ENCODE measurements at places on chromosomes 11 and 22.

- no peak for DNase-seq
Measured at GRCh38 chr11:62399878-62400266, 19.0 kb upstream of the SCGB1A1 start.

DNA sequence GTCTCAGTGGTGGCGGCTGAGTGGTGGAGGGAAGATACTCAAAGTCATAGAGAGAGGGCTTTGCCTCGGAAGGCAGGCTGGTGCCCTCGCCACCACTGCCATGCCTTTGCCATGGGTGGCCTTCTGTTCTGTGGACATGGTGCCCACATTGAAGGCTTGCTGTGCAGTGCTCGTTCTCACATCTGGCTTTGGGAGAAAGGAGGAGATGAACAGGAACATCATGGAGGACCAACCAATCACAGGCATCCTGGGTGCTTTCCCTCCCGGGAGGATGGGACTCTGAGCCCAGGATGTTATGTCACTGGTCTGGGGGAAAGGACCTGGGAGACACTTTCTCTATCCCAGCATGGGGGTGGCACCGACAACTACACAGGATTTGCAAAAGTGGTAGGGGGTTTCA lies 82.3 kb upstream of the NARS2 start:
- no peak for DNase-seq

- no peak for DNase-seq
Measured at GRCh38 chr11:90704510-90704909, 481.7 kb upstream of the CHORDC1 start.

GRCh38 chr22:46374663-46375474 lies 39.4 kb downstream of the TRMU start:
- no peak for DNase-seq

- DNase-seq: no peak
Measured at GRCh38 chr11:3074912-3075589, 17.8 kb upstream of the CARS1 start.

- DNase-seq: no peak
Measured at GRCh38 chr22:36871669-36872081, 10.9 kb downstream of the NCF4 start.

DNA sequence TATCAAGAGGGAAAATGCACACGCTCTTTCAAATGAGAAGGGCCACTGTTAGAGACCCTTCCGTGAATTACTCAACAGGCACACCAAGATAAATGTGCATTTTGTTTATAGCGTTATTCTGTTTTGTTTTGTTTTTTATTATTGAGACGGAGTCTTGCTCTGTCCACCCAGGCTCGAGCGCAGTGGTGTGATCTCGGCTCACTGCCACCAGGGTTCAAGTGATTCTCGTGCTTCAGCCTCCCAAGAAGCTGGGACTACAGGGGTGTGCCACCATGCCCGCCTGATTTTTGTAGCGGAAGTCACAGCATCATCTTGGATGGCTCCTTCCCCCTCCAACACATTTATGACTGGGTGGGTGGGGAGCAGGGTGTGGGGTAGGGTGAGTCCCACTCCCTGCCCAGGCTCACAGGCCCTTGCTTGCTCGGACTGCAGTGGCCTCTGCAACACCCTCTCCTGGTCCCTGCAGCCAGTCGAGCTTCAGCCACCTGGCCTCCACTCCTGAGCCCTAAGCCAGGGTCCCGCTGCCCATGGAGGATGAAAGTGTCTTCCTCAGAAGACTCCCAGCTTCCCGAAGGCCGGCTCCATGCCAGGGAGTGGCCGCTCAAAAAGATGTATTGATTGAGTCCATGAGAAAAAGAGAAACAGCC lies 68.0 kb downstream of the RTL6 start:
- no peak for DNase-seq

DNA sequence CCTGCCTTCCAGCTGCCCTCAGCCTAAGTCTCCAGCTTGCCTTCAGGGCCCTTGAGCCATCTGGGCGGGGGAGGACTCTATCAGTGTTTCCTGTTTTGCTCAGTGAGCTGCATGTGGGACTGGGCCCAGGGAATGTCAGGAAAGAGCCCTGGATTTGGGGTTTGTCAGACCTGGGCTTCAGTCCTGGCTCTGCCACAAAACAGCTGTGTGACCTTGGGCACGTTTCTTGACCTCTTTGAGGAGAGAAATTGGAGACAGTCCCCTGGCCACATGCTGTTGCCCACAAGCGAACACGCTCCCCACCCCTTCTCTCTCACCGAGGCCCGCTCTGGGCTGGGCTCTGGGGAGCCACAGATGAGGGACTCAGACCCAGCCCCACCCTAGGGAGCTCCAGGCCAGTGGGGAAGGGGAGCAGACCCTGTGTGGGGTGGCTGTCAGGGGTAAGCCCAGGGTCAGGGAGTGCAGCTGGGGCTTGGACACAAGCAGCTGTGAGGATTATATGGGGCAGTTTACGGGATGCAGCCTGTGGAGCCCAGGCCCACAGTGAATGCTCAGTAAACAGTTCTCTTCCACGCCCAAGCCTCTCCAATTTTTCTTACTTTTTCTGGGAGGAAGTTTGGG lies 12.3 kb downstream of the MYO7A start:
- DNase-seq: no peak

- no peak for DNase-seq
Measured at GRCh38 chr11:20873054-20873453, 203.7 kb downstream of the NELL1 start.

DNA sequence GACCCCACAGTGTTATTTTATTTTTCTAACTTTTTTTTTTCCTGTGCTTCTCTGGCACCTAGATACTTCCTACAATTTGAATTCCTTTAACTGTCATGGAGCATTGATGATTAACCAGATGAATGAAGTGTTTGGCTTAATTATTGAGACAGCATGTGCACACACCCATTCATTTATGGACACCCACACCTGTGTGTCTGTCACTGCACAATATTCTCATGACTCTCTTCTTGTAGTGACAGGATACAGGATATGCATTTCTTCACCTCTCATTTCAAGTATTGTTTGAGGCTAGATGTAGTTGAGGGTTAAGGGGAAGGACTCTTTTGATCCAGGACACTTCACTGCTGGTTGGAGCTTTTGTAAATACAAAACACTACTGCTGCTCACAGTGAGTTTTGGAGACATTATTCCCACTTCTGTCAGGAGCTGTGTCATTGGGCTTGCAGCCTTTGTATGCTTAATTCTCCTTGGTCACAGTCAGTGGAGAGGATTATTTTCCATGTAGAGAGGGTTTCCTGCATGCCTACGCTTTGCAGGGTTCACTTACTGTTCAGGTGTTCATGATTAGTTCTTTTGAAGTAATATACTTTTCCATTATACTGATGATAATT lies 33.5 kb downstream of the SPECC1L start:
- no peak for DNase-seq

- no peak for DNase-seq
Measured at GRCh38 chr11:93648158-93648557, 13.3 kb upstream of the CEP295 start.

GRCh38 chr11:15557457-15558230 lies 442.9 kb downstream of the INSC start:
- no peak for DNase-seq

GRCh38 chr11:45580399-45580798 lies 85.0 kb downstream of the CHST1 start:
- no peak for DNase-seq

DNA sequence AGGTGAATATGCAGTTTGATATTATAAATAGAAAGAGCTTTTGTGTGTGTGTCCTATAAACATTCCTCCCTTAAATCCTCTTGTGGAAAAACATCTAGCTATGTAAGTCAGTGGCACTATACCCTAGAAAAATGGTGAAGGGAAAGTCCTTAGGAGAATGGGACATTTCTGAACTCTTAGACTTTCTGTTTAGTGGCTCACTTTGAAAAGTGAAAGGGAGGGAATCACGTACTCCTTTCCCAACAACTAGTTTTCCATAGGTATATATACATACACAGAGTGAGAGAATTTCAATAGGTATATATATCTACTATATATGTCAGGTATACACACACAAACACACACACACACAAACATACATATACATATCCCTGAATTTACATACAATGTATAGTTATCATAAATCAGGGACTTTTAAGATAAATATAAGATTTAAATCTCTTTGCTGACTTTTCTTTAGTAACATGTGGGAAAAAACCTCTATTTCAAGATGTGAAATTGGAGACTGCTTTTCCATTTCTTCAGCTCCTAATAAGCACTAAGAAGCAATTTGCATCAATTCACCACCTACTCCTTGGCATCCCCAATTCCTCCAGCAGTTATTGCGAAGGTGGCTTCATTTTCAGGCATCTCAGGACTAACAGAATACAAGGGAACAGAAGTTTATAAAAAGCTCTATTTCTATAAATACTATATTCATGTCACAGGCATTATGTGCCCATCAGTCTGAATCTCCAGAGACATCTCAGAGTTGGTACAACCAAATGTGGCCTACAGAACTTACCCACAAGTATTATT lies 13.5 kb upstream of the DDX17 start:
- DNase-seq: no peak

GRCh38 chr11:15558513-15559181 lies 443.9 kb downstream of the INSC start:
- DNase-seq: no peak

DNA sequence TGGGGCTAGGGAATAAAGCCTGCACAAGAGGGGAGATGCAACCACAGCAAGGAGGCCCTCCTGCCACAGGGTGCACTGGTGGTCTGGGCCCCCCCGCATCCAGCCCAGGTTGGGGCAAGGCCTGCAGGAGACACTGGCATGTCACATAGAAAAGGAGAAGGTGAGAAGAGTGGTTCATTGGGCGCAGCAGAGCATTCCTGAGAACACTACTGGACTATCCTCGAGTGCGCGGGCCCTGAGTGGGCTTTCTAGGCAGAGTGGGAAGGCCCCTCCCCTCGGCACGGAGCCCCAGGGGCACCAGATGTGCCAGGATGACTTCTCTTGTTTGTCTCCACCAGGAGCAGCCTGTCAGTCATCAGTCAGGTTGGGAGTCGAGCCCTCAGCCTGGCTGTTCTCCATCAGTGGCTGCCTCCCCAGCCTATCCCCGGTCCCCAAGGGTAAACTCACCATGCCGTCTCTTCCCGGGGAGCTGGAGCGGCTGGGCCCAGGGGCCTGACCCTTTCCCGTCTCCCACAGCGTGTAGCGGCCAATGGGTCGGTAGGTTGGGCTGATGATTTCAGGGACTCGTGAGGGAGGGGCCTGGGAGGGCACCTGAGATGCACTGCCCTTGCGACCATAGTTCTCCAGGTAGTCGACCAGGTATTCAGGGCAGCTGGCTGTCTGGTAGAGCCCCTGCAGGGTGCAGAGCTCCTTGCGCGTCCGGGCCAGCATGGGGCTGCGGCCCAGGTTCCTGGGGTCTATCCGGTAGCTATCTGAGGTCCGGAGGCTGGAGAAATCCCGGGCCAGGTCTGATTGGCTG lies 9.0 kb downstream of the USP2 start:
- no peak for DNase-seq

DNA sequence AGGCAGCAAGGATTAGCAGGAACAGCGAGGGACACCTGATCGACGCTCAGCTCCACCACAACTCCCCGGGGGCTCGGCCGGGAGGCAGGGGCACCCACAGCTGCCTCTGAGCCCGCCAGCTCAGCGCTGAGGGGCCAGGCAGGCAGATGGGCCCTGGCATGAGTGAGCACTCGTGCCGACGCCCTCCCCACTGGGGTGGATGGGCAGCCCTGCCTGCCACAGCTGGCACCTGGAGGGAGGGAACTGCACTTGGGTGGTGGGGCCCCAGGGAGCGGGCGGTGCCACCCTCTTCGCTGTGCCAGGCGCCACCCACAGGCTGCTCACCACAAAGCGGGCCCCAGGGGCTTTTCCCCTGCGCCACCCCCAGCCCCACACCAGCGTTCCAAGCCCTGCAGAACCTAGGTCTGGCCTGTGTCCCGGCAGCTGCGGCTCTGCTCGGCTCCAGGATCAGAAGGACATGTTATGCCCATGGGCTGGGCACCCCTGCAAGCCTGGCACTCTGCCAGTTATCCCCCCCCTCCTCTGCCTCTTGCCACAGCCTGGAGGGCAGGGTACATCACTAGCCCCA lies 28.8 kb downstream of the WNT7B start:
- DNase-seq: no peak

- no peak for DNase-seq
Measured at GRCh38 chr11:103338621-103339484, 229.6 kb downstream of the DYNC2H1 start.

DNA sequence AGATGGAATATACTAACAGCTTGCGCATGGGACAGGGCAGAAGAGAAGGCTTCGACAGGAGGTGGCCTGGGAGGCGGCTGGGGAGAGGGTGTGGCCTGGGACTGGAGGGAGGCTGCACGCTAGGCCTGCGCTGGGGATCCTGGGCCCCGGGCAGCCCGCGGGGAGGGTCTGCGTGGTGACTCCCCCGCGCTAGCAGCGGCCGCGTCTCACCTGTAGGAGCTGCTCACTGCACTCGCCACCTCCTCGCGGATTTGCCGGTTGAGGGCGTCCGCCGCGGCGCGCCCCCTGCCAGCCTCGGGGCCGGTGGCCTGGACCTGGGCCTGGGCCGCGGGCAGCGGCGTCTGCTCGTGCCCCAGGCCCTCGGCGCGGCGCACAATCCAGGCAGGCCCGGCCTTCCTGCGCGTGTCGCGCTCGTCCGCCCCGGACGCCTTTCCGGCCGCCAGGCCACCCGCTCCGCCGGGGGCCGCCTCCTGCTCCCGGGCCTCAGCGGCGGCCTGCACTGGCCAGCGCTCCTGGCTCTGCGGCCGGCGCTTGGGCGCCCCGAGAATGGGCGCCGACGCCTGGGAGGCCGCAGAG lies 1.5 kb downstream of the MAP6 start:
- no peak for DNase-seq

GRCh38 chr11:110249066-110249465 lies 47.3 kb downstream of the RDX start:
- DNase-seq: no peak

GRCh38 chr11:112968941-112969713 lies 7.9 kb downstream of the NCAM1 start:
- peak; percentile 42 for DNase-seq

DNA sequence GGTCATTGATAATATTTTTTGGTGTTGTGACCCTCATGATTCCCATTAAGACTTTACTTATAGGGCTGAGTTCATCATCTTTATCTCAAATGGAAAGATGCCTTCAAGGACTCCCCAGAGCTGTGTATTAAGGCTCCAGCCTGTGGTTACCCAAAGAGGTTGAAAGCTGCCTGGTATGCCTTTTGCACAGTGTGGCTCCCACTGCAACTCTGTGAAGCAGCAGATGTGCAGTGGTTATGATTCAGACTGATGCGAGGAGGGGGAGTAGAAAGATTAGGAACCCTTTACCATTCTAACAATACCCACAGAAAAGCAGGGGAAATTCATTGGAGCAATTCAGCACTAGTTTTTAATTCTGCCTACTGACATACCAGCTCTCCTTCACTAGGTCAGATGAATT lies 560.0 kb downstream of the INSC start:
- no peak for DNase-seq
